AG10803 (cell line): ENCODE measurements at places on chromosomes 6 and 20.

GRCh38 chr6:1952740-1953360, 292.6 kb downstream of the GMDS start:
- peak; percentile 73 for DNase-seq

GRCh38 chr6:35977308-35977707, 47.1 kb downstream of the SLC26A8 start:
- DNase-seq = no peak

GRCh38 chr6:78324213-78324612, 543.1 kb upstream of the IRAK1BP1 start:
- no peak for DNase-seq

DNA sequence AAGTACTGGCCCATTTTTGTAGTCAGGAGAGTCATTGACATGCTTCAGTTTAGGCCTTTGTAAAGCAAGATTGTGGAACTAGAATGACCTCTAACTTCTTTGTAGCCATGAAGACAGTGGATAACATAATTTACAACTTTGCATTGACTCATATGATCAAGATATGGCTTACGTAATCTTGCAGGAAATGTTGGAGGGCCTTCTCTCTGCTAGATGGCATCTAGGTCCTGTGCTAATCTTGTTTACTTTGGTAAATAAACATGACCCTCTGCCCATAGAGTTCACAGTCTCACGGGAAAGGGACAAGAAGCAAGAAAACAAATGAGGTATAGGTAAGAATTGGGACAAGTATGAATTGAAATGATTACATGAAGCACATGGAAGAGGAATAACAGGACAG, 355.2 kb upstream of the ARID1B start:
- no peak for DNase-seq

DNA sequence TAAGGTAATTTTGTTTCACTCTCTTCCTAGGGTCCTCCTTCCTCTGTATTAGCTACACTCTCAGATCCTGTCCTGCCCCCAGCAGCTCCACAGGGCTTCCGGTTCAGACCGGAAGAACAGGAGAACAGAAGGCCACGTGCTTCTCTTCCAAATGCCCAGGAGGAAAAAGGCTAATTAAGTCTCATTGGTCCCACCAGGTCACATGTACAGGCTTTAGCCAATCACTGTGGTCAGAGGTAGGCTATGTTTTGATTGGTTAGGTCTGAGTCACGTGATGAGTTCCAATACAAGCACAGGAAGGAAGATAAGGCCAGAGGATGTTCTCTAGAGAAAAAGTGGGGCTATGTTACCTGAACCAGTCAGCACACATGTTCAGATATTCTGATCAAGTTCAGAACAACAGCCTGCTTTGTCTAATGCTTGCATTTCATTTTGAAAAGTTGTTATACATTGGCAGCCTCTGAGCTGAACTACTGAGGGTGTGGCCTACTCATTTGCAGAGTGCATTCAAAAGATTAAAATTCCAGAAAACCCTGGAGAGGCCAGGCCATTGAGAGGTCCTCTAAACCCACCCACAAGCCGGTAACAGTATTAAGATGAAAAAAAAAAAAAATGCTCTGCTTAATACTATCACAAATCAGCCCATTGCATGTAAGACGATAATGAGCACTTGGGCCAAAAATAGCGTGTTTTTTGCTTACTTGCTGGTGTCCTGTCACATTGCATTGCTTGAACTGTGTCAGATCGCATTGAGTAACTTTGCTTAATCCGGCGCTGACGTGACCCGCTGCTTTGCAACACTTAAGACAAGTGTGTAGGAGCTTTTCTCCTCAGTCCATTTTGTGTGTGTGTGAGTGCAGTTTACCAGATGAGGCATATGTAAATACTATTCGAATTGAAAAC, 170.3 kb downstream of the TSHZ2 start:
- no peak for DNase-seq

GRCh38 chr6:90168693-90169131, 127.9 kb downstream of the BACH2 start:
- peak; percentile 18 for DNase-seq
